Upper lobe of right lung (tissue), 1 donor: ENCODE measurements at places on chromosomes 2 and 18. TPM values are rescaled to one million over a fixed set of nuclear protein-coding genes. Genes with fewer than 3 reads are reported as not detected.

GRCh38 chr2:228590681-228591080 is 409.2 kb upstream of the SPHKAP start:
- no peak for DNase-seq

- DNase-seq = no peak
These were observed 155.3 kb upstream of the MYO3B start for GRCh38 chr2:170022692-170023091.

DNA sequence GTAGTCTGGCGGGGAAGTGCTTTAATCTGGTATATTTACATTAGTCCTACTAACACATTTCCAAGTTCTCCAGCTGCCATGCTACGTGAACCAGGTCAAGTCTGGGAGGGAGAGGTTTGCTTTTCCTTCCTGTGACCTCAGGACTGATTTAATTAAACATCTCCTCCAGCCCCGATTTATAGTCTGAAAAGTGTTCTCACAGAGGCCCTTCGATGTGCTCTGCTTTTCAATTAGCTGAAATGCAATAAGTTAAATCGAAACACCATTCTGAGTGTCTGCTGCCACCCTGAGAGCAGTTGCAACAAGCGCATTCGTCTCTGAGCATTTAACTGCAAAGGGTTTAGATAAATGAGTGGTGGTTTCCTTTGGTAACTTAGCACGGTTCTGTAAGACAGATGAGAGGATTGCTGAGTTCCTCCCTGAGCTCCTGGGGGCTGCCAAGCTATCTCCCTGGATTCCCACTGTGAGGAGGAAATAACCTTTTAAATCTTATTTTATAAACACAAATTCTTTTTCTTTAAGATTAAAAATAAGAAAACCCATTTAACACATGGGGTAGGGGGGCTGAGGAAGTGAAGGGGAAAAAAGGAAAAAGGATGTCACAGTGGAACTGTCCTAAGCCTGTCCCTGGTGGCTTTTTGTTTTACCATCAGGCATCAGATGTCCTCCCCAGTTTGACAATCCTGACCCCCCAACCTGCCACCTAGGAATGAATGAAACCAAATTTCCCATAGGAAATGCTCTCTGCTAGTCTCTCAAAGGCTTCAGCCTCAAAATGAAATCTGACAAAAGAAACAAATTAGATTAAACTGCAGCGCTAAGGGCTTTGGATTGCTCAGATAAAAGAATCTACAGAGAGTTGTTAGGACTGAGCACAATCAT is 56.5 kb upstream of the CREB1 start:
- no peak for DNase-seq

DNA sequence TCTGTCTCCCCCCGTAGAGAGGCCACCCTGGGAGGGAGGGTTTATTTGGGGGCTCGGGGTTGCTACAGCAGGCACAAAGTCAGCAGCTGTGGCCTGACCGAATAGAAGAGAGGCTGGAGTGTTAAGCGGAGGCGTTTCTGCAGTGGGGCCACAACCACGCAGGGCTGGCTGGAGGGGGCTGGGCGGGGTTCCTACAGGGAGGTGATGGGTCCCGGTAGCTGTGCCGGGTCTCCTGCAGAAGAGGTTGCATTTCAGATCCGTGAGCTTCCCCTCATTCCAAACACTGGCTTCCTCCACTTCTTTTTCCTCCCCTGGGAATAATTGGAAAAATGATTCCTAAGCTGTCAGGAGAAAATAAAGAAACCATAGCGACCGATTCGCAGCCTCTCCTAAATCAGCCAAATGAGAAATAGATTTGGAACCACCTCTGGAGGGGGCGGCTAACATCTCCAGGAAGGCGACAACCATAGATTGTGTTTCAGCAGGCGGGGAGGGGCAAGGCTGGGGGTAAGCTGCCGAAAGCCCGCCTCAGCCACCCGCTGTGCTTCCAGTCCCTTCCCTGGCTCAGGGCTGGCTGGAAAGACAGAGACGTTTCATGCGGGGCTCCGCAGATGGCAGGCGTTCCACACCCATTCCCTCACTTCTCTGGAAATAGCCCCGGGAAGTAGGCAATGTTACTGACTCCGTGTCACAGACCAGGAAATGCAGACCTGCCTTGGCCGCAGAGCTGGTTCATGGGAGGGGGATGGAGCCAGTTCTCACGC is 85.6 kb upstream of the TAF1B start:
- DNase-seq = peak; percentile 64

- no peak for DNase-seq
These were observed 23.8 kb downstream of the ABCB11 start for GRCh38 chr2:169007356-169007755.

DNA sequence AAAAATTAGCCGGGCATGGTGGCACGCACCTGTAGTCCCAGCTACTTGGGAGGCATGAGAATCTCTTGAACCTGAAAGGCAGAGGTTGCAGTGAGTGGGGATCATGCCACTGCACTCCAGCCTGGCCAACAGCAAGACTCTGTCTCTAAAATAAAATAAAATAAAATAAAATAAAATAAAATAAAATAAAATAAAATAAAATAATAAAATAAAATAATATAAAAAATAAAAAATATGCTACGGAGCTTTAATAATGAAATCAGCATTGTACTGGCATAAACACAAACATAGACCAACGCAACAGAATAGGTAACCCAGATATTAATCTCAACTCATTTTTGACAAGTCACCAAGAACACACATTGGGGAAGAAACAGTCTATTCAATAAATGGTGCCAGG is 973.4 kb upstream of the SOX11 start:
- no peak for DNase-seq

GRCh38 chr2:111048856-111049768 is 71.6 kb upstream of the BCL2L11 start:
- no peak for DNase-seq

- DNase-seq = no peak
These were observed 3.0 kb downstream of the HPCAL1 start for GRCh38 chr2:10305715-10306114.

- no peak for DNase-seq
These were observed 19.4 kb downstream of the CDH20 start for GRCh38 chr18:61352611-61353010.

- DNase-seq = no peak
These were observed 15.5 kb upstream of the ST8SIA5 start for GRCh38 chr18:46772357-46772756.

DNA sequence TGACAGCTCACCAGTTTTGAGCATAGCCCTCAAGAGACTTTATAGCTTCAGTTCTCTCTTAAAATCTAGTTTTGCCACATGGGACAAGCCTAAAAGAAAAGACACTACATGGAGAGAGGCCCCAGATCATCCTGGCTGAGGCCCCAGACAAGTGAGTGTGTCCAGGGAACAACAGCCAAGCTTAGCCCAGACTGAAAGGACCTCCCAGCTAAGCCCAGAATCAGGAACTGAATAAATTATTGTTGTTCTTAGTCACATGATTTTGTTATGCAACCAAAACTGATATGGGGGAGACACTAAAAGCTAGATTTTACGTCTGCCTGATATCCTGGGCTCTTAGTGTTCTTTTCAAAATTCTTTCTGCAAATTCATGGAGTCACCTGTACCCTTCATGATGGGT is 29.3 kb upstream of the LBH start:
- DNase-seq = no peak

GRCh38 chr2:38634684-38635083 is 31.2 kb upstream of the GALM start:
- DNase-seq = no peak

GRCh38 chr2:105644174-105644980 is 100.3 kb upstream of the NCK2 start:
- no peak for DNase-seq

- DNase-seq = no peak
These were observed 87.7 kb downstream of the PRKRA start for GRCh38 chr2:178363252-178363651.

DNA sequence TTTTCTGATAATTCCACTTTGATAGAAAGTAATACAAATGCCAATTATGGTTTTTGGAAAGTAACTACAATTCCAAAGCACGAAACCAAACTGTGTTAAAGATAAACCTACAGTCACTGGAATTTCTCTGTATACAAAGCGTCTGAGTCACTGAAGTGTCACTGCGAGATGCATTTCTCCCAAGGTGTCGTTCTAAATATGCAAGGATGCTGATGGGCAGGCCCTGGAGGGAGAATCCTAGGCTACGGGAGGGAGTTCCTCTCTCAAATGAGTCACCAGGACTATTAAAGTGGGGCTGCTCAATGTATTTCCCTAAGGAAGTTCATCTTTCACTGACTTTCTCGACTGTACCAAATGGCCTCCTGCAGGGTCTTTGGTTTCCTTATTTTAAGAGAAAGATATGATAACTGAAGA is 163.8 kb upstream of the STK17B start:
- DNase-seq = no peak

- DNase-seq = no peak
These were observed 4.5 kb upstream of the TMSB10 start for GRCh38 chr2:84900971-84901370.

DNA sequence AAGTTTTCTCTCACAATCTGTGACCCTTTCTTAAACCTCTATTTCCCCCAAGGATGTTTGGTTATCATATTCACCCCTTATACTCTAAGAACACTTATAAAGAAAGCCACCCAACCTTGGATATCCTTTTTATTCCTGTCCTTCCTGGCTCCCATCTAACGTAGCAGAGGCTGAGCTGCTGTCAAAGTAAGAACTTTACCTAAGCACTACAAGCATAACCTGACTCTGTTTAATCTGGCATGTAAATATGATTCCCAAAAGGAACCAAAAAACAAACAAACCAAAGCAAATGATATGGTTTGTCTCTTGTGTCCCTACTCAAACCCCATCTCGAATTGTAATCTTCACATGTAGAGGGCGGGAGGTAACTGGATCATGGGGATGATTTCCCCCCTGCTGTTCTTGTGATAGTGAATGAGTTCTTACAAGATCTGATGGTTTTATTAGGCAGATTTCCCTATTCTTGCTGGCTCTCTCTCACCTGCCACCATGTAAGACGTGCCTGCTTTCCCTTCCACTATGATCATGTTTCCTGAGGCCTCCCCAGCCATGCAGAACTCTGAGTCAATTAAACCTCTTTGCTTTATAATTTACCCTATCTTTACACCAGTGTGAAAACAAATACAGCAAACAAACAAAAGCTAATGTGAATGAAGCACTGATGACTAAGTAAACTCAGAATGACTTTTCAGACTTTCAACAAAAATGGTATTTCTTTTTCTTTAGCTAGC is 72.7 kb upstream of the SPOPL start:
- no peak for DNase-seq

Gene CD226
- total RNA-seq = 5.8 TPM

Gene REG1B
- not detected for total RNA-seq

Gene CDKL4
- total RNA-seq = 2.1 TPM

Gene SOX11
- 0.84 TPM for total RNA-seq

Gene ARL6IP6
- total RNA-seq = 15.7 TPM

Gene TLX2
- not detected for total RNA-seq
